ENCODE measurements at places on chromosomes 5 and 9. TPM values are rescaled to one million over a fixed set of nuclear protein-coding genes. Genes with fewer than 3 reads are reported as not detected.

PCA3 gene
- total RNA-seq: 2.2 TPM

LCN12 gene
- not detected for total RNA-seq

NKD2 gene
- total RNA-seq: not detected

MUSK gene
- total RNA-seq: 0.53 TPM

SPATA31E1 gene
- not detected for total RNA-seq

FOXD4L4 gene
- 0.29 TPM for total RNA-seq

AK1 gene
- total RNA-seq: 80.7 TPM

ZNF189 gene
- total RNA-seq: 26.0 TPM

PCDHB10 gene
- total RNA-seq: 0.22 TPM

ZNF879 gene
- 3.6 TPM for total RNA-seq

SLC4A9 gene
- not detected for total RNA-seq

INSL4 gene
- total RNA-seq: not detected

RAD17 gene
- 24.7 TPM for total RNA-seq

CDX1 gene
- total RNA-seq: not detected

LAMC3 gene
- total RNA-seq: 0.22 TPM

TRIM14 gene
- total RNA-seq: 8.2 TPM

C7 gene
- not detected for total RNA-seq

GRAMD2B gene
- 3.4 TPM for total RNA-seq

NACC2 gene
- 28.7 TPM for total RNA-seq

PCDHA9 gene
- 0.07 TPM for total RNA-seq

IL4 gene
- total RNA-seq: not detected

GFI1B gene
- not detected for total RNA-seq

DDX4 gene
- not detected for total RNA-seq

PKD2L2 gene
- total RNA-seq: not detected

FGD3 gene
- total RNA-seq: not detected

TEX48 gene
- not detected for total RNA-seq

PCDHA3 gene
- total RNA-seq: 0.14 TPM

CA9 gene
- 0.14 TPM for total RNA-seq

TRUB2 gene
- 23.3 TPM for total RNA-seq

AK8 gene
- total RNA-seq: 0.13 TPM

LIFR gene
- total RNA-seq: 54.9 TPM

GDA gene
- total RNA-seq: not detected

EQTN gene
- not detected for total RNA-seq
